Stromal cell of bone marrow (primary cell): ENCODE measurements at places on chromosomes 16 and 17.
A peak's percentile ranks its signal among the peaks of the same experiment; 100 is the strongest.

GRCh38 chr16:12392585-12393091 is 411.0 kb downstream of the CPPED1 start:
- no peak for DNase-seq

- DNase-seq: no peak
Observed at GRCh38 chr16:2819939-2820835, 3.1 kb downstream of the PRSS21 start.

GRCh38 chr16:13808102-13808501 is 111.9 kb upstream of the ERCC4 start:
- DNase-seq: no peak

DNA sequence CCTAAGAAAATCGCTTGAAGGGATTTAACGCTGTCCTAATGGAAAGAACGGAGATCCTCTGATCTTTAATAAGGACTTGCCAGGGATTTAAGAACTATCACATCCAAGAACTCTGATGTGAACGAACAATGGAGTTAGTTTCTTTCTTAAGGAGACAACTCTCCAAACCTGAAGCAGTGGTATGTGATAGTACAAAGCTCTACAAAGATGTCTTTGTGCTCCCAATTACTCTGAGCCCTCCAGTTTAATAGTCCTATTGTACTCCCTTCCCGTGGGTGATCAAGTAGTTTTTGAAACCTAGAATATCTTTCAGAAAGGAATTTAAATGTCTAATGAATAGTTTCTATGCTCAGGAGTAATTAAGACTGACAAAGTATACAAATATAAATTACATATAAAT is 123.8 kb downstream of the FTO start:
- DNase-seq: no peak

- DNase-seq: no peak
Observed at GRCh38 chr16:1119766-1120576, 23.9 kb upstream of the C1QTNF8 start.

DNA sequence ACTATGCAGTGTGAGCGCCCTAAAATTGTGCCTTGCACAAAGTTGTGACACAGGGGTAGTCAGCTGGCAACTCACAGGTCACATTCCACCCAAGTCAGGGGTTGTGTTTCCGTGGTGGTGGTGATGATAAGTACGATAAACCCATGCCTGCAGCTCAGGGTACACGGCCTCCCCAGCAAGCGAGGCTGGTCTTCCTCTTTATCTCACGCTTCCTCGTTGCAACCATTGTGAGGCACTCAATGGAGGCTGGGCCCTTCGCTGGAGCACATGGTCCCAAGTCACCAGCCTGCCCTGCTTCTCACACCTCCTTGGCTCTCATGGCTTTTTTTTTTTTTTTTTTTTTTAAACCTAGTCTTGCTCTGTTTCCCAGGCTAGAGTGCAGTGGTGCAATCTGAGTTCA is 307.5 kb downstream of the CPPED1 start:
- DNase-seq: no peak

GRCh38 chr16:54210452-54211125 is 76.0 kb downstream of the IRX3 start:
- no peak for DNase-seq

- no peak for DNase-seq
Observed at GRCh38 chr17:77579682-77580081, 378.8 kb upstream of the TNRC6C start.

DNA sequence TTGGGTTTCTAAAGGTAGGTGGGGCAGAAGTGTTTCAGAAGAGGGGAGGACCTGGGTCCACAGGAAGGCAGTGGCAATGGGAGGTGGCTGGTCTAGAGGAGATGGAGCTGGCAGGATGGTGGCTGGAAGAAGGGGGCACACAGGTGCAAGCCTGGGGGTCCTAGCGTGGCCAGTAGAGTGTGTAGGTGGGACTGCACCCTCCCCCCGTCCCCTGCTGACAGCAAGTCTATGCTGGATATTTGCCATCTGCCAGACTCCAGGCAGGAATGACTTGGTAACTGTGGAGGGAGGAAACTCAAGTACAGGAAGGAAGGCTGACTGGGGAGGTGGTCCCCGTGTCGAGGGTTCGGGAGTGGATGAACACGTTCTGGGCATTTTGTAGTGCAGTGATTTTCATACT is 8.6 kb downstream of the MED9 start:
- DNase-seq: no peak

DNA sequence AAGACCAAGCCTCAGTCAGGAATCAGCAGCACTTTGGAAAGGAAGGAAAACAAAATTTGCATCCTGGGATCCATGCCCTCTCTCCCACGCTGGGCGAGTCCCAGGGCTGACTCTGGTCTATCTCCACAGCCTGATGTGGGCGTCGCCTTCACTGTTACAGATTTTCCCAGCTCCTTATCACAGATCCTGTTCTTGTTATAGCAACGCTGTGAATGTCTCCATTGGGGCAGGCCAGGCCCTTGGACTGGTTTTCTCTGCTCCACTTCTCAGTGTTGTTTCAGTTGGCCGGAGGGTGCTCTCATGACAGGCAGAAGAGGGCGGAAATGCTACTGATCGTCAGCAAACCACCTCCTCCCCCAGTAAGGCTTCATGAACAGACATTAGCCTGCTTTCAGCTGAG is 127.9 kb upstream of the CDH11 start:
- peak; percentile 61 for DNase-seq

DNA sequence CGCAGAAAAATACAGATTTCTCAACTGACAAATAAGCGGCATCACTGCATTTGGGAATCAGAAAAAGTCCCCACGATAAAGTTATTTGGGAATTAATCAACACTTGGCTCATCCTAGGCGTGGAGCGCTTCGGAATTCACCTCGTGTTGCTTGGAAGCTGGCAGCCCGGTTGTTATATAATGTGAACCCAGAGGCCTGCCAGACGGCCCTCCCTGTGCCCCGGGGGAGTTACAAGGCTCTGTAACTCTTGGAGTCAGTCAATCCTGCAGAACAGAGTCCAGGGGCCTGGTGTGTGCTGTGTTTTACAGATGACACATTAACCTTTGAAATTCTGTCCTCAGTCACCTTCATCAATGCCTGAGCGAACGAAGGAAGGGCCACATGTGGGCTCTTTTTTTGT is 111.1 kb downstream of the PITPNC1 start:
- DNase-seq: peak; percentile 40

GRCh38 chr16:12925026-12925800 is 23.8 kb downstream of the SHISA9 start:
- DNase-seq: no peak

GRCh38 chr16:23498863-23499262 is 11.4 kb downstream of the GGA2 start:
- DNase-seq: no peak
